IMR-90 (cell line): ENCODE measurements at places on chromosomes 12 and 14.
A peak's percentile ranks its signal among the peaks of the same experiment; 100 is the strongest.

GRCh38 chr12:115103884-115104883, 420.2 kb upstream of the TBX3 start:
- peak; percentile 56 for DNase-seq
- no peak overlapping the region for H3K27ac ChIP-seq
- H3K36me3 ChIP-seq: no peaks in the 10 kb centered on the region
- no peaks in the 10 kb centered on the region for H3K27me3 ChIP-seq

DNA sequence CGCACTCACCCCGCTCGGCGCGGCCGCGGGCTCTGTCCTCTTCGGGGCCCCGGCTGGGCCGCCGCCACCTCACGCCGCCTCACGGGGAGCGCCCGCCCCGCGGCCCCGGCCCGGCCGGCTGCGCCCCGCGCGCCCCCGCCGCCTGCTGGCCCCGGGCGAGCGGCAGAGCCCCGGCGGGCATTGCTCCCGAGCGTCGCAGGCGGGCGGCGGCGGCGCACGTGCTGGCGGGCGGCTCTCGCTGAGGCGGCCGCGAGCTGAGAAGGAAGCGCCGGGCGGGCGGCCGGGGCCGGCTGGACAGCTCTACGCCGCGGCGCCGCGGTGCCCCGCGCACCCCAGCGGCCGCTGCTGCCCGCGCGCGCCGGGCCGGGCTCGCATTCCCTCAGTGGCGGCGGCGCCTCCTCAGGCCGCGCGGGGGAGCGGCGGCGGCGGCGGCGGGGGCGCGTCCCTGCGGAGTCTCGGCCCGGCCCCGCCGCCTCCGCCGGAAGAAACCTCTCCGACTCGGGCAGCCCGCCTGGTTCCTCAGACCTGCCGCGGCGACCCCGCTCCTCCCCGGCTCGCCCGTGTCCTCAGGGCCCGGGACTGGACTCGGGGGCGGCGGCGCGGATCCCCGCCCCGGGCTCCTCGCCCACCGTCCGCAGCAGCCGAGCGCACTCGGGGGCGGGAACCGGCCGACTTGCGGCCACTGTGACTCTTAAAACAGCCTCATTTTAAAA, at the start of gene PITPNM2:
PITPNM2 (minus strand) TSS at position 347 of the 713 bp plus-strand sequence. CDS start 116,500 bp downstream, outside the sequence.
- DNase-seq: peak; percentile 58
- peaks cover 15% of the 10 kb centered on the region for H3K4me1 ChIP-seq
- H3K27ac ChIP-seq: peak within 1 kb of the TSS; percentile 68
- peak within 1 kb of the TSS; percentile 53 for H3K4me3 ChIP-seq
- H3K27me3 ChIP-seq: no peaks in the 10 kb centered on the region

GRCh38 chr12:3020850-3021435, 56.2 kb upstream of the TSPAN9 start:
- no peak overlapping the region for H3K27ac ChIP-seq
- H3K27me3 ChIP-seq: no peaks in the 10 kb centered on the region
- no peak for DNase-seq
- H3K4me3 ChIP-seq: no peak overlapping the region
- H3K4me1 ChIP-seq: no peaks in the 10 kb centered on the region

- H3K4me3 ChIP-seq: no peak overlapping the region
- H3K36me3 ChIP-seq: peaks cover 66% of the 10 kb centered on the region
- DNase-seq: no peak
Observed at GRCh38 chr14:104707608-104708595, 16.1 kb upstream of the ADSS1 start.

DNA sequence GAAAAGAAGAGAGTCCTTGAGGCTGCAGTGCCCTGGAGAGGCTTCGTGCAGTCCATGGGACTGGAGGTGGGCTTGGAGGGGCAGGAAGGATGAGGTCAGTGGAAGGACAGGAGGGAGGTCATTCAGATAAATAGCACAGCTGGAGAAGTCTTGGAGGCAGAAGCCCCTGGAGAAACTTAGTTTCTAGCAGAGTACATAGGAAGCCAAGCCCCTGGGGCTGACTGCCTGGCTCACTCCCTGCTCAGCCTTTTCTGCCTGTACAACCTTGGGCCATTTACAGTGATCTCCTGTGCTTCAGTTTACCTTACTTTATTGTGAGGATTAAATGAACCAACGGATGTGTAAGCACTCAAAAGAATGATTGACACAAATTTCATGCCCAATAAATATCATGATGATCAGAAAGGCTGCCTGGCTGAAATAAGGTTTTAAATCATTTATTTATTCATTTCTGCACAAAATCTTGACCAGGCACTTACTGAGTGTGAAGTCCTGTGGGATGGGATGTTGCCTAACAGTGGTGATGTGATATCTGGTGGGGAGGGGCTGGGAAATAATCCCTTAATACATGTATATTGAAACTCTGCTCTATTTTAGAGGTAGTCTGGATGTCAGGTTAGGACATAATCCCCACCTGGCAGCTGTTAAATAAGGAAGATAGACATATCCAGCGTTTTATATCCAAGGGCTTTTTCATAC, 54.3 kb downstream of the PLEKHG7 start:
- H3K4me1 ChIP-seq: no peaks in the 10 kb centered on the region; the same call in 1 of the 2 replicates
- H3K4me3 ChIP-seq: no peak overlapping the region
- DNase-seq: no peak

DNA sequence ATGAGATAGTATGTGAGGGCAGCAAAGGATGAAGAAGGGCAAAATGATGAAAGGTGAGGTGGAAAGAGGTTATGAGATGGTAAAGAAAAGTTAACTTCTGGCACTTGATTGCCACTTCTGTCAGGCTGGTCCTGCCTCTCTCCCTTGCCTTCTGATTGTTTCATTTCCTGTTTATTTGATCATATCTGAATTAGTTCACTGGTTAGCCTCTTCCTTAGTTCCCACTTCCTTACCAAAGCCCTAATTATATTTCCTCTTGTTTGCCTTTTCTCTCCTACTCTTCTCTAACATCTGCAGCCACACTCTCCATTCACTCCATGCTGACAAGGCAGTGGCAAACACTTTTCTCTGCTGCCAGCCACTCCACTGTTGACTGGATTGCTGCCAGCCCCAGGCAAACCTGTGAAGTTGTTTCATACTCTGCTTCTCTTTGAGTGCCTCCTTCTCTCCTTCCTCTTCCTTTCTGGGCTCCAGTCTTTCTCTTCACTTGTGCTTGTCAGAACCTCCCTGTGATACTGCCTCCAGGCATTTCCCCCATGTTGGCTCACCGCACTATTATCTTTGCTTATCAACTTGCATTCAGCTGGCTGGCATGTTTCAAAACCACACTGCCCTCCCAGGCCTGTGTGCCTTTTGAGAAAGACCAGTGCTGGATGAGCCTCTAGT, 8.1 kb downstream of the PNP start:
- DNase-seq: peak; percentile 73
- H3K27ac ChIP-seq: no peak overlapping the region
- H3K4me1 ChIP-seq: no peaks in the 10 kb centered on the region
- H3K36me3 ChIP-seq: peaks cover 10% of the 10 kb centered on the region
- no peak overlapping the region for H3K4me3 ChIP-seq
- H3K27me3 ChIP-seq: no peaks in the 10 kb centered on the region

GRCh38 chr12:6548966-6549683, 6.7 kb downstream of the IFFO1 start:
- H3K27ac ChIP-seq: peak overlapping the region; percentile 100
- DNase-seq: peak; percentile 90
- no peak overlapping the region for H3K4me3 ChIP-seq
- H3K4me1 ChIP-seq: peaks cover 50% of the 10 kb centered on the region
- H3K36me3 ChIP-seq: peaks cover 25% of the 10 kb centered on the region

DNA sequence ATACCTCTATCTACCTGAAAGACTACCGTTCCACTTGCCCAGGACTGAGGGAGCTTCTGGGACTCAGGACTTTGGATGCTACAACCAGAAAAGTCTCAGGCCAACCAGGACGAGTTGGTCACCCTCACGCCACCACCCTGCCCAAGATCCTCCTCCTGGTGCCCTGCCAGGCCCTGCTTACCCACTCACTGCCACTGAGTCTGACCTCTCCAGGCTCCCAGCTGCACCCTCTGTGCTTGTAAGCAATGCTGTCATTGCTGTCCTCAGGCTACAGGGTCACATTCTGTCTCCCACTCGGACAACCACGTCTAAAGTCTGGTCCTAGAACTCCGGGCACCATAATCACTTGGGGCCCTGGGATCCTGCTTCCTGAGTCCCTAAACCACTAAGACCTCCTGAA, 9.2 kb downstream of the TTC7B start:
- H3K27ac ChIP-seq: no peak overlapping the region
- no peak overlapping the region for H3K4me3 ChIP-seq
- no peaks in the 10 kb centered on the region for H3K27me3 ChIP-seq

GRCh38 chr14:97023871-97024270, 226.7 kb downstream of the VRK1 start:
- no peak overlapping the region for H3K27ac ChIP-seq
- no peaks in the 10 kb centered on the region for H3K4me1 ChIP-seq
- H3K36me3 ChIP-seq: no peaks in the 10 kb centered on the region
- H3K4me3 ChIP-seq: no peak overlapping the region

DNA sequence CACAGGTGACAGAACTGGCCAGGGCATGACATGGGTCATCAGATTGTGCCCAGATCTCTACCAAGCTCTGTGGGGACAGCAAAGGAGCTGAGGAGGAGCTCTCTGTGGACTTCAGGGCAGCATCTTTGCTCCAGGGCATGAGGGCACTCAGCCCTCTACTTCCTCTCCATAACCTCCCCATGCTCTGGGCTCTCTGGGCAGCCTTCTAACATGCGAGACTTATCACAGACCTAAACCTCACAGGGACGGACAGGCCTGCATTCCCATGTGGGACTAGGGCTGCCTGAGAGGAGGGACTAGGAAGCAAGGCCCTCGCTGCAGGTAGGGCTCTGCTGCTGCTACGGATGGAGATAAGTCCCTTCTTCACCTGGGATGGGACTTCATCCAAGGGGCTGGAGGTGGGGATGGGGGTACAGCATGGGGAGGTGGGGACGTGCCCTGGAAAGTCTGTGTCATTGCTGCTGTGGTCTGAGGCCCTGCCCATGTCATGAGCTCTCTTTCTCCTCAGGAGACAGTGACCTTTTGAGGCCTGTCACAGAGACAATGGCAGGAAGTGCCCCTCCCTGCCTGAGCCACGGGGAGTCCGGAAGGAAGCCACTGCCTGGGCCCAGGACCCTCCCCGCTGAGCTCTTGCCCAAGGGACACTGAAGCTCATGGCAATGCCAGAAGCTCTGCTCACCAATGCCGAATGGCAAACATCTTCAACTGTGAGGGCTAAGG, 44.1 kb downstream of the PITPNM2 start:
- H3K36me3 ChIP-seq: peaks cover 27% of the 10 kb centered on the region; the same call in 1 of the 2 replicates
- H3K27me3 ChIP-seq: no peaks in the 10 kb centered on the region
- no peak overlapping the region for H3K27ac ChIP-seq
- no peak overlapping the region for H3K4me3 ChIP-seq

DNA sequence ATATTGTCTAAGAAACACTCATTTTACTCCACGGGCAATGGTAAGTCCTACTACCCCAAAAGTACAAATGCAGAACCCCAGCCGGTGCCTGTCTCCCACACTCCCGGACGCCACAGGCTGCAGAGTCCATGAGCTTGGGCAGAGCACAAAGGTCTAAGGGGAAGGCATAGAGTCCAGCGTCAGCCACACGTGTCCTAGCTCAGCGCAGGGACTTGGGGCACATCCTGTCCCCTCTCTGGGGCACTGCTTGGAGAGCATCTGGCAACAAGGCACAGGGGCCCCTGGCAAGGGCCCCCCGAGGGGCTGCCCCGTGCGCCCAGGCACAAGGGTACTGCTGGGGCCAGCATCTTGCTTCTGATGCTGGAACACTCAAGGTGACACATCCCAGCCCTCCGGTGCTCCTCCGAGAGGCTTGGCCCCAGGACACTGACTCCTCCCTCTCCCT, 58.4 kb downstream of the BCL11B start:
- H3K27me3 ChIP-seq: no peaks in the 10 kb centered on the region
- no peak overlapping the region for H3K27ac ChIP-seq
- no peaks in the 10 kb centered on the region for H3K4me1 ChIP-seq
- no peak overlapping the region for H3K4me3 ChIP-seq

DNA sequence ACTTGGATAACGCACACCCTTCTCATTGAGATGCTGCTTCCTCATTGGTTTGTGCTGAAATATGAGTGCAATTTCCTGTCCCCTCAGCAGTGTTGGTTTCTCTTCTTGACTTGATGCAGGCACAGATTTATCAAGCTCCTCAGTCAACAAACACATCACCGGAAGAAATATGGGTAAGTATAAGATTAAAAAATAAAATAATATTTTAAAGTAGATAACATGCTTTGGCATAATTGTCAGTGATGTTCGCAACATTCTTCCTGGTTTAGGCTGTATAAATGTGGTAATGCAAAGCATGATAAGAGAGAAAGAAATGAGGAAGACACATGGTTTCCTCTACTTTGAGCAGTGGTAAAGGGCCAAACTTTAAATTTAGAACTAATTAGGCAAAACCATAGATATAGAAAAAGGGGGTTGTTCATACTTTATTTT, at the start of gene GPR65:
GPR65 (plus strand) TSS at position 86 of the 432 bp plus-strand sequence. CDS start 5,713 bp downstream, outside the sequence.
- no peak for DNase-seq
- no peaks in the 10 kb centered on the region for H3K36me3 ChIP-seq
- H3K4me1 ChIP-seq: no peaks in the 10 kb centered on the region; the same call in 1 of the 2 replicates
- no peaks in the 10 kb centered on the region for H3K27me3 ChIP-seq
- no peak within 1 kb of the TSS for H3K27ac ChIP-seq

DNA sequence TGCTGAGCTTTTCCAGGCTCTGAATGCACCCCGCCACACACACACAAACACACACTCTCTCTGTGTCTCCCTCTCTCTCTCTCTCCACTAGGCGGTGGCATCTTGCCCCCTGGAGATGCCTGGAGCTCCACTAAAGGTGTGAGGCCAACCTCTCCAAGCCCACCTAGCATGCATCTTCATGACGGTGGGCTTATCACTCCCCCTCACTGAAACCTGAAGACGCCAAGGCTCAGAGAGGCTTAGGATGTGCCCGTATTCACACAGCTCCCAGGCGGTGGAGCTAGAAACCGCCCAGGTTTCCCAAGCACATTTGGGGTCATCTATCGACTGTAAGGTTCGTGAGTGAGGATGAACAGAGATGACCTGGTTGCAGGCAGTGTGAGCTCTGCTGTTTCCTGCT, 42.6 kb upstream of the BCL11B start:
- DNase-seq: no peak
- peaks cover 2% of the 10 kb centered on the region; the same call in 1 of the 2 replicates for H3K27me3 ChIP-seq
- H3K4me1 ChIP-seq: no peaks in the 10 kb centered on the region
- no peaks in the 10 kb centered on the region for H3K36me3 ChIP-seq

DNA sequence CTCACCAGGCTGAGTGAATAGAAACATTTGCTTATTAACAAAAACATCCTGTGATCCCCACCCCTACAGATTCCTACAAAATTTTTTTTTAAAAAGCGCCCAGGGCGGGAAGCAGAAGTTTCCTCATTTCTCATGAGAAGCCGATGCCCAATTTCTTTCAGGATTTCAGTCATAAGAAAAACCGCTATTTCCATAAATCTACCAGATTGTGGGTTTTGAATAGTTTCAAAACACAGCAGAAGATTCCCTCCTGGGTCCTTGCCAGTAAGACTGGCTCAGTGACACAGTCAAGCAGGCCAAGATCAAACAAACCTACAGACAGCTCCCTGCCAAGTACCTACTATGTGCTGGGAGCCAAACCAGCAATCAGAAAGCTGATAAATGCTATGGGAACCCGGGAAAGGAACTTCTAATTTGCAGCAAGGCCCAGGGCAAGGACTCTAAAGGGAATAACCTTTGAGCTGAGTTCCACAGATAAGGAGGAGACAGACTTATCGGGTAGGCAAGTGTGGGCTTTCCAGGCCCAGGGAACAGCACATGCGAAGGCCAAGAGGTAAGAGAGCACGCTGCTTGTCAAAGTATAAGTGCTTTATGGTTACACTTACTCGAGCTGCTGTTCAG, 68.7 kb downstream of the CCDC88C start:
- no peaks in the 10 kb centered on the region for H3K4me1 ChIP-seq
- no peak overlapping the region for H3K27ac ChIP-seq
- H3K4me3 ChIP-seq: no peak overlapping the region
- no peaks in the 10 kb centered on the region for H3K36me3 ChIP-seq
- DNase-seq: no peak
